ENCODE measurements at places on chromosomes 16 and 17. TPM values are rescaled to one million over a fixed set of nuclear protein-coding genes. Genes with fewer than 3 reads are reported as not detected.
A peak's percentile ranks its signal among the peaks of the same experiment; 100 is the strongest.

The GAST gene
- total RNA-seq: not detected

The PRR11 gene
- total RNA-seq: 15.1 TPM

DNA sequence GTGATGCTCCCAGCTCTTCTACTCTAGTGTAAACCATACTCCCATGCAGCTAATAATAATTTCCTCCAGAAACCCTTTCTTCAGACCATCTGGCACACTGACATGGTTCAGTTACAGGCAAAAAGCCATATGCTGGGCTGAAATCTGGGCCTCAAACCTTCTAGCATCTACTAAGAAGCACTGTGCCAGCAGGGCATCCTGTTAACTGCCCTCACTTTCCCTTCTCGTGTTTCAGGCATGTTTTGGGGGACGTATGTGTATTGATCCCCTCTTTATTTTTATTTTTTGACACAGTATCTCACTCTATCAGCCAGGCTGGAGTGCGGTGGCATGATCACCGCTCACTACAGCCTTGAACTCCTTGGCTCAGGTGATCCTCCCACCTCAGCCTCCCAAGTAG lies 33.3 kb downstream of the STAT5A start:
- no peaks in the 10 kb centered on the region for H3K4me1 ChIP-seq
- no peak for DNase-seq
- H3K36me3 ChIP-seq: peaks cover 34% of the 10 kb centered on the region
- no peak overlapping the region for H3K4me3 ChIP-seq
- no peak overlapping the region for H3K27ac ChIP-seq
- no peaks in the 10 kb centered on the region for H3K27me3 ChIP-seq

- no peaks in the 10 kb centered on the region for H3K36me3 ChIP-seq
- no peak overlapping the region for H3K4me3 ChIP-seq
- peaks cover 35% of the 10 kb centered on the region for H3K4me1 ChIP-seq
- H3K27me3 ChIP-seq: no peaks in the 10 kb centered on the region
Measured at GRCh38 chr16:81492965-81493754, 48.6 kb downstream of the CMIP start.

DNA sequence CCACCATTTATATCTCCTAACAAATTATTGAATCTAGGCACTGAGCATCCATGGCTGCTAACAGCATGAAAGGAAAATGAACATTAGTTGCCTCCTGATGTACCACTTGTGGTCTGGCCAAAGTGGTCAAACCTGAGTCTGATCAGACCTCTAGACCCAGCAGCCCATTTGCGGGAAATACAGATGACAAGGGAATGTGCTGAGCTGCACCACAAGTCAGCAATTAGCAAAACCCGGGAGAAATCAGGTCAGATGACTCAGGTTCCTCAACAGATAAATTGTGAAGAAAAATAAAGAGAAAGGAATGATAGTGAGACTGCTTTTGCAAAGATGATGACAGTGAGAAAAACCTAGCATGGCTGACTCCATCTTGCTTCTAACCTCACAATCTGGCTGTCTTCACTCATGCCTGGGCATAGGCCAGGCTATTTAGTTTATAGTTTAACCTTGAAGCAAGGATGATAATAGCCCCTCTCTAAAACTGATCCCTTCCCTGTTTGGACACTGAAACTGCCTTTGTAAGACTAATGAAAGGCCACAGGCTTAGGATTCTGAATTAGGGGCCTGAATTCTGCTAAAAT lies 142.7 kb upstream of the ASIC2 start:
- no peaks in the 10 kb centered on the region for H3K36me3 ChIP-seq
- no peak overlapping the region for H3K27ac ChIP-seq
- H3K27me3 ChIP-seq: no peaks in the 10 kb centered on the region
- DNase-seq: no peak
- H3K4me1 ChIP-seq: peaks cover 4% of the 10 kb centered on the region

GRCh38 chr16:65740711-65741110 lies 618.8 kb upstream of the CDH11 start:
- no peaks in the 10 kb centered on the region for H3K36me3 ChIP-seq
- DNase-seq: no peak
- H3K27me3 ChIP-seq: peaks cover 9% of the 10 kb centered on the region
- H3K27ac ChIP-seq: no peak overlapping the region

DNA sequence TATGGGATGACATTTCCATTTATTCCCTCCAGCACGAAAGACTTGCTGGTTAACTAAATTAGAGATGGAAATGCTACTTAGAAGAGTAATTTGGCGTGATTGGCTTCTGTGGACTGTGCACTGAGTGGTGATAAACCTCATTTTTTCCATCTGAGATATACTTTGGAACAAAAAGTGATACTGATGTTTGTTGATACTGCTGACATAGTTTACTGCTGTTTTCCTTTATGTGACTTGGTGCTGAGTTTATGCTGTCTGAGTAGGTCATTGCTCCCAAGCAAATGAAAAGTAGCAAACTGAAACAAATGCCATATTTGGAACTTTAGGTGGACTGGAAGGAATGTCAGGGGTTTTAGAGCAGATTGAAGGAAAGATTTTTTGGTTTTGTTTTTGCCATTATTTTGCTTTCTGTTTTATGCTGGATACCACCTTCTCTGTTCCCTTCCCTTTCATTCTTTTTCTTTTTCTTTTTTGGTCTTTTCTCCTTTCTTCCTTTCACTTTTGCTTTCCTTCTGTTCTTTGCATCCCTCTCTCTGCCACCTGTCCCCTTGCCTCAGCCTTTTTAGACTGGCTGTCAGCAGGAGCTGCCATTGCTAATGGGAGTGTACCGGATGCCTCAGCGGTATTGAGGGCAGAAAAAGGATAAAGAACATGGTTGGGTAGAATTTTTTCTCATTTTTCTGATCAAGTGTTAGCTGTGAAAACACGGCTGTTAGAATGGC lies 41.8 kb downstream of the NUP93 start:
- H3K27ac ChIP-seq: no peak overlapping the region
- no peaks in the 10 kb centered on the region for H3K27me3 ChIP-seq
- peaks cover 42% of the 10 kb centered on the region for H3K4me1 ChIP-seq
- no peaks in the 10 kb centered on the region for H3K36me3 ChIP-seq
- H3K4me3 ChIP-seq: no peak overlapping the region

- no peaks in the 10 kb centered on the region for H3K27me3 ChIP-seq
- peaks cover 38% of the 10 kb centered on the region for H3K4me1 ChIP-seq
- DNase-seq: peak; percentile 45
- H3K36me3 ChIP-seq: peaks cover 31% of the 10 kb centered on the region
- peak overlapping the region; percentile 80 for H3K27ac ChIP-seq
Measured at GRCh38 chr17:58364270-58364942, 12.4 kb upstream of the SUPT4H1 start.

GRCh38 chr17:17575360-17576251 lies 15.9 kb downstream of the PEMT start:
- H3K27ac ChIP-seq: peak overlapping the region; percentile 30
- H3K36me3 ChIP-seq: no peaks in the 10 kb centered on the region
- peaks cover 24% of the 10 kb centered on the region for H3K4me1 ChIP-seq
- DNase-seq: no peak
- H3K4me3 ChIP-seq: no peak overlapping the region
- H3K27me3 ChIP-seq: no peaks in the 10 kb centered on the region

DNA sequence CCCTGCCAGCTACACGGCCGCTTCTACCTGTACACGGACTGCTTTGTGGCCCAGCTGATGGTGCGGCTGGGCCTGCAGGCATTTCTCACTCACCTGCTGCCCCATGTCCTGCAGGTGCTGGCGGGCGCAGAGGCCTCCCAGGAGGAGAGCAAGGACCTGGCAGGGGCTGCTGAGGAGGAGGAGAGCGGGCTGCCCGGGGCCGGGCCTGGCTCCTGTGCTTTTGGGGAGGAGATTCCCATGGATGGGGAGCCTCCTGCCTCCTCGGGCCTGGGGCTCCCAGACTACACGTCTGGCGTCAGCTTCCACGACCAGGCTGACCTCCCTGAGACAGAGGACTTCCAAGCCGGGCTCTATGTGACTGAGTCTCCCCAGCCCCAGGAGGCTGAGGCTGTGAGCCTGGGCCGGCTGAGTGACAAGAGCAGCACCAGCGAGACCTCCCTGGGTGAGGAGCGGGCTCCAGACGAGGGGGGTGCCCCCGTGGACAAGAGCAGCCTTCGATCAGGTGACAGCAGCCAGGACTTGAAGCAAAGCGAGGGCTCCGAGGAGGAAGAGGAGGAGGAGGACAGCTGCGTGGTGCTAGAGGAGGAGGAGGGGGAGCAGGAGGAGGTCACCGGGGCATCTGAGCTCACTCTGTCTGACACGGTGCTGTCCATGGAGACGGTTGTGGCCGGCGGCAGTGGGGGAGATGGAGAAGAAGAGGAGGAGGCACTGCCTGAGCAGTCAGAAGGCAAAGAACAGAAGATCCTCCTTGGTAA lies 3.5 kb downstream of the WDR81 start:
- H3K27ac ChIP-seq: no peak overlapping the region
- H3K36me3 ChIP-seq: peaks cover 8% of the 10 kb centered on the region
- DNase-seq: no peak
- H3K4me1 ChIP-seq: peaks cover 14% of the 10 kb centered on the region

- peaks cover 4% of the 10 kb centered on the region for H3K27me3 ChIP-seq
- H3K36me3 ChIP-seq: no peaks in the 10 kb centered on the region
- no peak for DNase-seq
- peaks cover 41% of the 10 kb centered on the region for H3K4me1 ChIP-seq
- H3K4me3 ChIP-seq: no peak overlapping the region
- H3K27ac ChIP-seq: no peak overlapping the region
Measured at GRCh38 chr16:3959148-3959547, 78.6 kb upstream of the CREBBP start.

GRCh38 chr17:35540589-35541404 lies 3.3 kb upstream of the SLFN12L start:
- H3K27ac ChIP-seq: no peak overlapping the region
- no peaks in the 10 kb centered on the region for H3K36me3 ChIP-seq
- no peak for DNase-seq
- no peak overlapping the region for H3K4me3 ChIP-seq
- H3K27me3 ChIP-seq: peaks cover 40% of the 10 kb centered on the region

GRCh38 chr17:5694551-5694950 lies 110.2 kb upstream of the NLRP1 start:
- H3K27ac ChIP-seq: no peak overlapping the region
- H3K4me3 ChIP-seq: no peak overlapping the region
- H3K36me3 ChIP-seq: no peaks in the 10 kb centered on the region

GRCh38 chr17:79045001-79045729 lies 21.2 kb downstream of the C1QTNF1 start:
- no peak for DNase-seq
- H3K4me1 ChIP-seq: peaks cover 7% of the 10 kb centered on the region

GRCh38 chr16:66519482-66520373 lies 30.2 kb downstream of the TK2 start:
- peaks cover 9% of the 10 kb centered on the region for H3K4me1 ChIP-seq
- H3K27ac ChIP-seq: no peak overlapping the region
- no peak for DNase-seq
- H3K36me3 ChIP-seq: peaks cover 15% of the 10 kb centered on the region
- no peaks in the 10 kb centered on the region for H3K27me3 ChIP-seq

GRCh38 chr17:78144147-78144719 lies 2.0 kb upstream of the C17orf99 start:
- no peak overlapping the region for H3K4me3 ChIP-seq
